Inflammatory macrophage treated with lipopolysaccharide for 1 hour (primary cell): ENCODE measurements at places on chromosomes 16 and 17.

GRCh38 chr17:64296246-64296645 is 33.2 kb upstream of the TEX2 start:
- no peak for DNase-seq

GRCh38 chr16:50881331-50881830 is 139.5 kb downstream of the CYLD start:
- no peak for DNase-seq

DNA sequence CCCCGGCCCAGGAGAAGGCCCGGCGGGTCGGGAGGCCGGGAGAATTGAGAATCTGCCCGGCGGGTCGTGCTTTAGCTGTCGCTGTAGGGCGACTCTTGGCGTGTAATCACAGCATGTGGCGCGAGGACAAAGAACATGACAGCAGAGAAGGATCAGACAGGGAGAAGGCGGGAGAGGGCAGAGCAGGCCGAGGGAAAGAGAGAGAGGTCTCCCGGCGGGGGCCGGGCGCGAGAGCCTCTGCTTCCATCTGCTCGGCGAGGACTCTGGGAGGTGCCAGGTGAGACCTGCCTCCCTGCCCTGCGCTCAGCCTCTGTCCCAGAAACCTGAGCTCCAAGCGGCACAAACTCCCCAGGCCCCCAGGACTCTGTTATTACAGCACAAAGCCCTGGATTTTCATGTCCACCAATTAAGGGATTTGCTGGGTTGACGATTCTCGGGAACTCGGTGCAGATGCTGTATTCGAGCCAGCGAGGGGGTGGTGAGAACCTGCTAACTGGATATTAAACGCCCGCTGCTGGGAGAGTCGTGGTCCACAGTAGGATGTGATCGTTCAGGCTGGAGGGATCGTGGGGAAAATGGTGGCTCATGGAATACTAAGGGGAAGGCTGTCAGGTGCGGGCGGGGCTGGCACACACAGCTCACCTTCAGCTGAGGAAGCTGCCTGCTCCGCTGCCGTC is 172.0 kb upstream of the CIBAR2 start:
- DNase-seq, result no peak

DNA sequence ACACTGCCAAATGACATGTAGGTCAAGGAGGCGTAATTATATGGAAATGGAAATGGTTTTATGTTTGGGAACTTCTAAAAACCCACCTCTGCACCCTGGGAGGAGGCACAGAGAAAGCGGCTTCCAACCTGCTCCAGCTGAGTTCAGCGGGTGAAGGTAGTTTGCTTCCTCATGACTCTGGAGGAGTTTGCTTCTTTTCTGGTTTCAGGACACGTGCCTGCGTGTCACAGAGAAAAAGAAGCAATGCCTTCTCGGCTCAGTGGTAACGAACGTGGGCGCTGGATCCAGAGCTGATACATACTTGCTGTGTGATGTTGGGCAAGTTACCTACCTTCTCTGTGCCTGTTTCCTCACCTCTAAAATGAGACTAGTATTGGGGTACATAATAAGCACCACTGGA is 22.1 kb downstream of the GPR139 start:
- DNase-seq, result no peak

GRCh38 chr17:37220607-37220953 is 155.2 kb upstream of the C17orf78 start:
- no peak for DNase-seq

- no peak for DNase-seq
Observed at GRCh38 chr16:85081038-85081437, 31.2 kb downstream of the CIBAR2 start.

DNA sequence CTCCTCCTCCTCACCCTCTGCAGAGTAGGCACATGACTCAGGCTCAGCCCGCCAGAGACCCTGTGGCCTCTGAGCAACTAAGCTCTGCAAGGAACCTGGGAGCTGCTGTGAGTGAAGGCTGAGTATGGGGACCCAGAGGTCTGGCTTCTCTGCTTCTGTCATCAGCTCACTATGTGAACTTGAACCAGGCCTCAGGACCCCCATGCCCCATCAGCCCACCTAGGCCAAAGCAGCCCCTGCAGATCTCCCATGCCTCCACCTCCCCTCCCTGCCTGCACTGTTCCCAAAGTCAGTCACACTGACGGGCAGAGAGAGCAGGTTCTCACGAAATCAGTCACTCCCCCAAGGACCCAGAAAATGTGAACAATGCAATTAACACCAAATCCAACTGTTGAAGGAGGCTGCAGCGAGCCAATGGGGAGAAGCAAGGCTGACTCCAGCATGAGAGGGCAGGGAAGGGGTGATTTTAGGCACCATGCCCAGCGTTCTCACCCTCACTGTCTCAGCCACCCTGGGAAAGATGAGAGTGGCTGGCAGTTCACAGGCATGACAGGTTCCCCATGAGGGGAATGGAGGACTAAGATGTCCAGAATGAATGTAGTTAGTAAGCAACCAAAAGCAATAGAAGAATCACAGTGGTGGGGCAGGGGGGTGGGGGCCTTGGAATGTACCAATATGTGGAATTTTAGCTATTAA is 60.6 kb downstream of the BEAN1 start:
- no peak for DNase-seq

DNA sequence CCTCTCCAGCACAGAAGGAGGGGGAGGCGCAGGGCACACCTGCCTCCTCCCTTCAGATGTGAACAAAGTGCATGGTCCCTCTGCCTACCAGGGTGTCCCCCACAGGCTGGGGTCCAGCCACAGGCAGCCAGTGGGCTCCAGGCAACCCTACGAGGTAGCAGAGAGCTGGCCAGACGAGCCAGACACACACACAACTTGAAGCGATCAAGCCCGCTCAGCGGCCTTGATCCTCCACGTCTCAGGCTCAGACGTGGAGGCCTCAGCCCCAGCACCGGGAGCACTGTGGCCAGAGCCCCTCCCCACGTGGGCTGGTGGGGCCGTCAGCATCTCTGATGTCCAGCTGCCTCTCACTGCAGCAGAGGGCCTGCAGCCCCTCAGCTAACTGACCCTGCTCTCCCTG is 8.5 kb downstream of the MCRIP1 start:
- no peak for DNase-seq

DNA sequence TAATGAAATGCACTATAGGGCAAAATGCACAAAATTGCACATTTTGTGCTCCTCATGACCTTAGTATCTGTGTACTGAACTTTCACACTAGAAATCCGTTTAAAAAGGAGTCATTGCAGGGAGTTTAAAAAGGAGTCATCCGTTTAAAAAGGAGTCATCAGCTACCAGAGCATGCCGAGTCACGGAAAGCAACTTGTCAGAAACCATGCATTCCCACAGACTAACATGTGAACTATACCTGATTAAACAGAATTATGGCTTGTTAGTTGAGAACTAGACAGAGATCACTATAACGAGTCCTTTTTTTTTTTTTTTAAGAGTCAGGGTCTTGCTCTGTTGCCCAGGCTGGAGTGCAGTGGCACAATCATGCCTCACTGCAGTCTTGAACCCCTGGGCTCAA is 35.9 kb downstream of the SLC6A4 start:
- DNase-seq, result no peak

DNA sequence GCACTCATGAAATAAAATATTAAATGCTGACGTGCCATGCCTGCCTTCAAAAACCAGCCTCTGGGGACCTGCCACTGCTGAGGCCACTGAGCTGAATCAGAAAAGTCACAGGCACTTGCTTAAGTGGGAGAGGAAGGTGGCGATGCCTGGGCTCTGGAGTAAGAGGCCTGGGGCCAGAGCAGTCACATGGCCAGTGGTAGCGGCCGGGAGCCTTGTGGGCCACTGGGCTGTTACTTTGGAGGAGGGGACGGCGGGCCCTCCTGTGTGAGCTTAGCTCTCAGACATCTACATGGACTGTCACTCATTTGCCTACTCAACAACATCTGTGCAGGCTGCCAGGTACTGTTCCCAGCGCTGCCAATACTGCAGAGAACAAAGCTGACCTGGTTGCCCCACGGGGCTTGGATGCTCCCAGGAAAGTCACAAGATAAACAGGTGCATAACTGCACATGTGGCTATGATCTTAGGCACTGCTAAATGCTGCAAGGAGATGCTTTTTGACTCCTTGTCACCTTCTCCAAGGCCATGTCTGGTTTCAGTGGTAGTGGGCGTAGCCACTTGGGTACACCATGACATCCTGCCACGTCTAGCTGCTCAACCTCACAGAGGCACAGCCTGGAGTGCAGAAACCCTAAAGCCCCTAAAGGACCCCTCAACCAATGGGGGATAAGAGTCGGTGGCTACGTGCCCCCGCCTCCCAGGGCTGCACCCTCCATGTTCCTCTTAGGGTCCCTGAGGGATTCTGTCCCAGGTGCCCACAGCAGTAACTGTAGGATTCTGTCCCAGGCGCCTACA is 11.6 kb downstream of the COTL1 start:
- DNase-seq, result peak; percentile 36

DNA sequence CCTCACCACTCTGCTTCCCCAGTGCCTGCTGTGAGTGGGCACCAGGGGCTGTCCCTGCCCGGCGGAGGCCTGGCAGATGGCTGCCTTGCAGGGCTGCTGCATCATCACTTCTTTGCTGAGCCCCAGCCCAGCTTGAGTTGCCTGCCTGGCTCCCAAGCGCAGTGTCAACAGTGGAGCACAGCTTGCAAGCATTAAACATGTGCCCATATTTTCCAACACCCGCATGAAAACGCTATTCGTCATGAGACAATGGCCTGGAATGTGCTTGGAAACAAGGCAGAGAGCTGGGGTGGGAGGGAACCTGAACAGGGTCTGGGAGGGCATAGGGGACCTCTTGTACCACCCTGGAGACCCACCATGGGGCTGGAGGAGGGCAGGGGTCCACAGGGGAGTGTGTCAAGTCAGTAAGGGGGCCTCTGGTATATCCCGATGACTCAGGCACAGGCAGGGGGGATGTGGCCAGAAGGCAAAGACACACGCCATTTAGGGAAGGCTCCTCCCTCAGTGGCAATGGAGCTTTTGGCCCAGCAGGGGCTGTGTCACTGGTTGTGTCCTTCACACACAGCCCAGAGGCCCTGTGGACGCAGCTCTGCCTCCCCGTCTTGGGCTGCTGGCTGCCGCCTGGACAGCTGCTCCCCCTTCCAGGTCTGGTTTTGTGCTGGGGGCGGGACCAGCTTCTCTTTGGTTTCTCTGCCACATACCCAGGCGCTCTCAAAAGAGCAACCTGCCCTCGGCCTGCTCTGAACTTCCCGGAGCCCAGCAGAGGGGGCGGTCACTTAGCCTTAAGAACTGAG is 17.4 kb upstream of the MTSS2 start:
- no peak for DNase-seq

GRCh38 chr17:64598672-64599071 is 63.4 kb downstream of the SMURF2 start:
- no peak for DNase-seq

- DNase-seq, result no peak
Observed at GRCh38 chr17:45315648-45316433, 979 bp downstream of the MAP3K14 start.

- DNase-seq, result peak; percentile 68
Observed at GRCh38 chr16:9033125-9033830, 58.2 kb upstream of the HAPSTR1 start.

GRCh38 chr16:84603140-84603816 is 14.6 kb downstream of the COTL1 start:
- DNase-seq, result peak; percentile 94

- DNase-seq, result no peak
Observed at GRCh38 chr16:65831903-65832666, 534.4 kb upstream of the CDH5 start.

- no peak for DNase-seq
Observed at GRCh38 chr17:48002916-48003416, 32.1 kb downstream of the CDK5RAP3 start.

GRCh38 chr17:35087731-35088355 is 24.3 kb upstream of the RFFL start:
- peak; percentile 85 for DNase-seq
